Activated naive CD4-positive, alpha-beta T cell (primary cell): ENCODE measurements at places on chromosomes 6 and 20.

DNA sequence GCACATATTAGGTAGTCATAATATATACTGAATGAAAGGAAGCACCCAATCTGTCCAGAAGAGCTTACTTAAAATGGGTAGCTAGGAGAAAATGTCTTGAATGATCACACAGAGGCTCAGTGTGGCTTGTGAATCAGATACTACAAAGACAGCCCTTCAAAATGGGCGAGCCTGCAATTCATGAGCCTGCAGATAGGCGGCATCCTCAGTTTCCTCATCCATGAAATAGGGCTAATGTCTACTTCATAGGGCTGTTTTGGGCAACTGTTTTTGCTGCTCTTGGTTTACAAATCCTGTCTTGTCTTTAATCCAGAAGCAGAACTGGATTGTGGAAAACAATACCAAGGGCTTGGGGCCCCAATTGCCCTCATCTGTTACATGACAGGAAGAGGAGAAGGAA, 129.3 kb upstream of the KCNK16 start:
- no peak for DNase-seq

GRCh38 chr6:311679-312220, 19.5 kb downstream of the DUSP22 start:
- DNase-seq, result no peak

DNA sequence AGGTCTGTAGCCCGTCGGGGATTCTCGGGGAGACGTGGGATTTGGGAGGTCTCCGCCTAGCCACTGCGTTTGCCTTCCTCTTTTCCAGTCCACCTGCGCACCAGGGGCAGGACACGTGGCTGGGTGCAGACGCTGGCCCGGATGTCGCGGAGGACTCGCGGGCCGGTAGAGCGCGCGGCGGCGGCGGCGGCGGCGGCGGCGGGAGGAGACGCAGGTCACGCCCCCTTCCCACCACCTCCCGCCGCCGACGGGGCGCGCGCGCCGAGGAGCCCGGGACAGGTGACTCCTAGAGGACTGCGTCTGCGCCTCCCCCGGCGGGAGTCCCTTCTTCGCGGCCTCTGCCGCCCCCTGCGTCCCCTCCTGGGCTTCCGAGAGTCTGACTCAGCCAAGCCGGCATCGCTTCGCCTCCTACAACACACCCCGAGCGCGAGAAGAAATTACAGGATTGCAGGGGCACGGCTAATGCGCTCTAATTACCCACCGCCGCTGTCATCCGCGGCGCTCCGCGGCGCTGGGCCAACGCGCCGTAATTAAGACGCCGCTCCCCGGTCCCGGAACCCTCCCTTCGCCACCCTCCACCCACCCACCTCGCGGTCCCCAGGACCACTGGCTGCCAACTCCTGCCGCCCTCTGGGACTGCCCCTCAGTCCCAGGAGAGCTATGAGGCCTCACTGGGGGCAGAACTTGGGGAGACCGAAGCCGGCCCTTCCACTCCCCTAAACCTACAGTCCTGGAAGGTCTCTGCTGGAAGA, 124.5 kb downstream of the MRPL14 start:
- DNase-seq, result peak; percentile 21

DNA sequence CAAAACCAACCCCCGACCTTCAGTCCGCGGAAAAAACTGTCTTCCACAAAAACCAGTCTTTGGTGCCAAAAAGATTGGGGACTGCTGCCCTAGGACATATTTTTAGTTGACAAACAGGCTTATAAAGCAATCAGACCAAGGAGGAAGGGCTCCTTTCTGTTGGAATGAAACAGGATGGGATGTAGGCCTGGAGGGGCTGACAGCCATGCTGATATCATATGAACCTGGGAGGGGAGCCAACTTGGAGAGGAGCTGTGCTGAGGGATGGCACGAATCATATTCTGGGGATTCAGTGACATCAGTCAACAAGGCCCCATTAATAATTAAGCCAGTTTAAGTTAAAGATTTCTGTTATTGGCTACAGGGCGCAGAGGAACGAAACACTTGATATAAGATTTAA, 225.4 kb upstream of the TSHZ2 start:
- no peak for DNase-seq

GRCh38 chr20:32077190-32077589, 25.1 kb downstream of the HCK start:
- no peak for DNase-seq

GRCh38 chr6:160178271-160178670, 56.7 kb downstream of the SLC22A1 start:
- DNase-seq, result no peak

GRCh38 chr6:104402572-104402971, 457.1 kb downstream of the HACE1 start:
- no peak for DNase-seq

DNA sequence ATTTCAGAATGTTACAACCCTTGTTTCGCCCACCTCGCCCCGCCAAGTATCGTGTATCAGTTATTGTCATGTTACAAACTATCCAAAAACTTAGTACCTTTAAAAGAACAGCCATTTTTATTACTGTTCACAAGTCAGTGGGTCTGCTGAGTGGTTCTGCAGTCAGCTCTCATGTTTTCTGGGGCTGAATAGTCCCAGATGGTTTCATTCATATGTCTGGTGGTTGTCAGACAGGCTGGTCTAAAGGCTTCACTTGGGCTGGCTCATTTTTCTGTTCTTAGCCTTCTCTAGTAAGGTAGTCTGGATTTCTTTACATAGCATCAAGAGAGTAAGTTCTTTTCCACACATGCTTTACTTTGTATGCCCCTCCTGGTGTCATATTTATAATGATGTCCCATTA, 8.6 kb downstream of the ZNF292 start:
- no peak for DNase-seq

GRCh38 chr20:39503902-39504709, 542.0 kb downstream of the DHX35 start:
- no peak for DNase-seq

DNA sequence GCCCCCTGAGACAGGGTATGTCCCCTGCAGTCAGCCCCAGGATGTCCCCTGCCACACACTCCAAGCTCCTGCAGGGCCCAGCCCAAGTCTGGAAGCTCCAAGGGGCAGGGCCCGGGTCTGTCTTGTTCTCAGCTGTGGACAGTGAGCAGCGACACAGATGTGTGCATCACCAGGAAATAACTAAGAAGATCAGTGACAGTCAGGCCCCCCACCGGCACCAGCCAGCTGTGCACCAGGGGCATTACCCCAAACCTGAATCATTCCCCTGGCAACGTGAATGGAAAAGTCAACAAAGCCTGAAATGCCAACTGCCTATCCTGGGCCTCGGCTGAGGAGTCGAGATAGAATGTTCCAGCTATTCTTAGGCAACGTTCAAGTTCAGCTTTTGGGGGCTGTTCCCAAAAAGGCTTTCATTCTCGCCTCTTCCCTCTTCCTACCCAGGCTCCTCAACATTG, 105.0 kb downstream of the PREX1 start:
- DNase-seq, result no peak

DNA sequence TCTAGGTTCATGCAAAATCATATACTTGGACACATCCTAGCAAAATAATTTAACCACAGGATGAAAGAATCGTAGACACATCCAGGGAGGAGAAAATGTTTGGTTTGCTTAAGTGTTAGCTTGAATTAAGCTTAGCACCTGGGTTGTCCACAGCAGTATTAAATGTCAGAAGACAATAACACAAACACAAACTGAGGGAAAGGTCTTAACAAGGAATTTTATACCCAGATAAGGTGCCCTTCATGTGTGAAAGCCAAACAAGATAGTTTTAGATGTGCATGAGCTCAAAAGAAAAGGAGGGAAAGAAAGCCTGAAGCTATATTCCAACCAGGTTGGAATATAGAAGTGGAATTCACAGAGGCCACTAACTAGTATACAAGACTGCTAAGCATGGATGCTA, 49.1 kb downstream of the SLC23A2 start:
- DNase-seq, result no peak

DNA sequence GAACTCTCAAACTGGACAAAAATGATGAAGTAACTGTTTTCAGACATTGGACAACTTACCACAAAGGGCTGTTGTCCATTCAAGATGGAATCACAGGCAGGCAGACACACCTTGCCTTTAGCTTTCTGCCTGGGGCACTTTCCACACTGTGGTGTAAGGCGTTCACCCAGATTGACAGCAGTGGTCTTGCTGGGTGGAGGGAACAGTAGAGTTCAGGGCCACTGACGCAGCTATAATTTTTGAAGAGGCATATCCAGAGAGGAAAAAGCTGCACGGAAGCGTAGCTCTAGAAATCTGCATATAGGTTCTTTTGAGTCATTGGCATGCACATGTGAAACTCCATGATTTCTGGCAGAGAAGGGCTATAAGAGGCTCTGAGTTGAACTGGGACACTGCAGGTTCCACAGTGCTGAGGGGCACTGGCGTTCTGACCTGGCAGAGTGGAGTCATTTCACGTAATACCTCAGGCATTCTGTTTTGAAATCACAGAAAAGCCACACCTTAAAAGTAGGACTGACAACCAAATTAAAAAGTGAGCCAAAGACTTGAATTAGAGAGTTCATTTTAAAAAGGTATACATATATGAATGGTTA, 105.0 kb upstream of the EDN1 start:
- DNase-seq, result no peak

DNA sequence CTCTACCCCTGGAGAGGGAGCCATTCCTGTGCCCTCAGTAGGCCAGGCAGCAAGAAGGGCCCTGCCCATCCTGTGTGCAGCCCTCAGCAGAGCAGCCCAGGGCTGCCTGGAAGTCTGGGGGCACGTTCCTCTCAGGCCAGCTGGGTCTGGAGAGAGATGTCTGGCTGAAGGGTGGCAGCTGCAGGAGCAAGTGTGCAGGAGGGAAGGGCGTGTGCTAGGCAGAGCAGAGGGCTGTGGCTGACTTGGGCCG, 62.7 kb downstream of the NOL4L start:
- DNase-seq, result no peak

DNA sequence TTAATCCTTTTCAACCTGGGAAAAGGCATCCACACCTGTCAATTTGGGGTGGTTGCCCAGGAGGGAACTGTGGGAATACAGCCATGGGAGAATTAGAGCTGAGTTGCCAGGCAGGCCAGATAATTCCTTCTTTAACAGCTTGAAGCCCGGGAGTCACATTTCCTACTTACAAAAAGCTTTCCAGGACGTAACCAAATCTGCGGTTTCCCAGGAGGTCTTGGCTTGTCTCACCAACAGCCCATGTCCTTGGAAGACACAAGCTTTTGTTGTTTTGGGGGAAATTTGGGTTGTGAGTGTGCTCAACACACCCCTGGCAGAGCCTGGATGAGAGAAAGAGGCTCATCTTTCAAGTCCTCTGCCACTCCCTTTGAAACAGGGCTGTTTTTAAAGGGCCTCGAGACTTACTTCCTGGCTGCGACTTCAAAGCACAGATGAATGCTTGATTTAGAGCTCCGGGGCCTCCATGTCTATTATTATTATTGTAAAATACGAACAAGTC, 465.9 kb upstream of the BTBD3 start:
- no peak for DNase-seq

GRCh38 chr20:57803508-57804005, 93.7 kb upstream of the PMEPA1 start:
- no peak for DNase-seq

- no peak for DNase-seq
These were observed 4.8 kb downstream of the ZCCHC3 start for GRCh38 chr20:301886-302848.

- DNase-seq, result no peak
These were observed 16.7 kb downstream of the CST4 start for GRCh38 chr20:23672158-23672557.

GRCh38 chr20:3171391-3172125, 1.8 kb downstream of the LZTS3 start:
- DNase-seq, result no peak
